ENCODE measurements at places on chromosomes 3 and 15.

GRCh38 chr15:82540055-82540983 lies at the start of gene RPS17:
Gene RPS17 (minus strand): TSS chr15:82540457. CDS start chr15:82540428, 29 bp downstream.
- peak; percentile 96 for DNase-seq

DNA sequence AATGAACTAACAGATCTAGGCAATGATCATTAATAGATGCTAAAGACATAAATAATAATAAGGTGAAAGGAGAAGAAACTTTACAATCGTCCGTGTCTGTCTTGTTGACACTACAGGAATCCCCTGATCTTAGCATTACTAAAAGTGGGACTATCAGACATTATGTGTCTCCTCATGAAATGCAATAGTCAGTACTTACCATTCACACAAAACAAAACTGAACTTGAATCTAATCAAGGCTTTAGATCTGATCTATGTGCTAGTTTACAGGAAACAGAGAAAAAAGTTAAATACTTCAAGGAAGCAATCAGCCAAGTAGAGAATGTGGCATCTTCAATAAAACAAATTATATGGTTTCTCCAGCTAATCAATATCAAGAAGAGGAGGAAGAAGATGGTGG lies 73.7 kb downstream of the PIK3CB start:
- no peak for DNase-seq

DNA sequence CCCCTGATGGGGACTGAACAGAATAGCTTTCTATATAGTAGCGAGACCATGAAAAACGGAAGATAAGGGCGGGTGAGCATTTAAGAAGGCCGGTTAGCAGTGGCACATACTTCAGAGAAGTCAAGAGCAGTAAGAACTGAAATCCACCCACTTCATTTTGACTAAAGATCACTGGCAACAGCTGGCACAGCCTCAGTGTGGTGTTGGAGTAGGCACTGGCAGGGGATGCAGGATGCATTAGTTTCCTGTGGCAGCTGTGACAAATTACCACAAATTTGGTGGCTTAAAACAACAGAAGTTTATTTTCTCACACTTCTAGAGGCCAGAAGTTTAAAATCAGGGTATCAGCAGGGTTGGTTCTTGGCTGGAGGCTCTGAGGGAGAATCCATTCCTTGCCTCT lies 176.5 kb downstream of the ADAMTSL3 start:
- no peak for DNase-seq

GRCh38 chr3:64267721-64268604 lies 42.7 kb upstream of the PRICKLE2 start:
- DNase-seq: peak; percentile 75

- DNase-seq: no peak
These were observed 25.6 kb downstream of the CPOX start for GRCh38 chr3:98567666-98568270.

DNA sequence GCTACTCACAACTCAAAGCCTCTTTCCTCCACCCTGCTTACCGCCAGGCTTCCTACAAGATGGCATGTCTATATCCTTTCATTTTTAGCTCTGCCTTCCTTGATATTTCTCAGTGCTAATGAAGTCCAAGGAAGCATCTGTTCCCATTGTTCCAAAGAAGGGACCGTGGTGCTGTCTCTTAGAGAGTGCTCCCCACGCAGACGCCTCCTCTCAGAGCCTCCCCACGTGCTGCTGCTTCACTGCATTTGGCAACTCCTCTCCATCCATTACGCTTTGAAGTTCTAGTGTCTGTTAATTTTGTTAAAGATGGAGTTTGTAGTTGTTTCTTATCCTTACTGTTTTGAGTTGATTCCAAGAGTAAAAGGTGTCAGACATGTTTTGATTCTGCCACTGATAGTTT lies 26.2 kb downstream of the GNB4 start:
- DNase-seq: no peak

DNA sequence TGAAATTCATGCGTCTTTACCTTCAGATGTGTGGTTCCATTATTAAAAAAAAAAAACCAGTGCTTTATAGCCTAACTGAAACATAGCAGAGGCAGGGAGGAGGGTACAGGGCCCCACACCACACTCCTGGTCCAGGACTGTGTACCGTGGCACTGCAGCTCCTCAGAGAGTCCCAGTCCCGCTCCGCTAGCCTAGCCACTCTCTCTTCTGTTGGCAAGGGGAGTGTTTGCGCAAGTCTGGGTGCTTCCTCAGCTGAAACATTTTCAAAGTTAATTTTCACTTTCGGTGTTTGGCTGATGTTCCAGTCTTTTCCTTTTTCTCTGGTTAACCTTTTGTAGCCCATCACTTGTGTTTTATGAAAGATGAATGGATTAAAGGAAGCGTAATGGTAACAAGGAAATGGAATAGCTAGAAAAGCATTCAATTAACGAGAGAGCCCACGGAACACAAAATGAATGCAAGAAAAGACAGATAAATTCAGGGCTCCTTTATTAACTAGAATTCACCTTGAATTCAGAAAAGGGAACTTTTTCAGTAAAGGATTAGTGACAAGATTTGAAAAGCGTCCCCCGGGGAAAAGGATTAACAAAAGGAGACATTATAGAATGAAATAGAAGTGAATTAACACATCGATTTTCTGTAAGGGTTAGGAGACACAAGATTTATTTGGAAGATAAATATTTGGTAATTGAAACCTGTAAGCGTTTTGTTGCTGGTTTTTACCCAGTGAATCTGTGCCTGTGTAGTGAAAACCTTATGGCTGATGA lies 177.0 kb downstream of the CACNA2D3 start:
- DNase-seq: no peak

DNA sequence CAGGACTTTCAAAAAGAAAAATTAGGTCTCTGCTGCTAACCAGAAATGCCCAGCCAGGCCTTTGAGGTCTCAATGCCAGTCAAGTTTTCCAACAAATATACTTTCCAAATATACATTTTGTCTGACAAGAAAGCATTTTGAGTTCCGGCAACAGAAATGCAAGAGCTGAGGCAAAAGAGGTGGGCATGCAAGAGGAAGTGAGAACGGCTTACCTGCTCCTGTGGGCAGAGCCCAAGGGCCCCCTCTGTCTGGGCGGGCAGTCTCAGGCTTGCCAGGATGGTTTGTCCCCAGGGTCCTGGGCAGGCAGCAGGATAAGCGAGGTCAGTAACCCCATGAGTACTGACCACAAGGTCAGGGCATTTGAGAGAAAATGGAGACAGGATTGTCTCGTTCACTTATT lies 136.1 kb upstream of the TOPAZ1 start:
- DNase-seq: no peak

Data from fibroblast of skin of right quadriceps (primary cell).